ENCODE measurements at places on chromosomes 11 and 22. TPM values are rescaled to one million over a fixed set of nuclear protein-coding genes. Genes with fewer than 3 reads are reported as not detected.

OR52R1 gene
- not detected for total RNA-seq

IGF2 gene
- total RNA-seq: 2.8 TPM

PRG3 gene
- total RNA-seq: not detected

CYTH4 gene
- 1.0 TPM for total RNA-seq

PHETA2 gene
- total RNA-seq: not detected

FGF4 gene
- total RNA-seq: not detected

CD3G gene
- not detected for total RNA-seq

RGL4 gene
- not detected for total RNA-seq

SHANK2 gene
- total RNA-seq: 8.0 TPM

ANKK1 gene
- total RNA-seq: not detected

DDI1 gene
- not detected for total RNA-seq

CARNS1 gene
- total RNA-seq: 0.29 TPM

ACR gene
- total RNA-seq: not detected

SLN gene
- total RNA-seq: 0.80 TPM

TRIM29 gene
- total RNA-seq: 11.1 TPM

ATXN10 gene
- 87.5 TPM for total RNA-seq

DDT gene
- total RNA-seq: 180 TPM

TBX1 gene
- total RNA-seq: 3.0 TPM

B3GAT1 gene
- total RNA-seq: not detected

OR5B12 gene
- total RNA-seq: not detected

OR51B5 gene
- not detected for total RNA-seq

TRIM5 gene
- total RNA-seq: 13.7 TPM
